ENCODE measurements at places on chromosomes 2 and 18.

GRCh38 chr18:49880661-49881060 lies 67.3 kb upstream of the ACAA2 start:
- DNase-seq = no peak

DNA sequence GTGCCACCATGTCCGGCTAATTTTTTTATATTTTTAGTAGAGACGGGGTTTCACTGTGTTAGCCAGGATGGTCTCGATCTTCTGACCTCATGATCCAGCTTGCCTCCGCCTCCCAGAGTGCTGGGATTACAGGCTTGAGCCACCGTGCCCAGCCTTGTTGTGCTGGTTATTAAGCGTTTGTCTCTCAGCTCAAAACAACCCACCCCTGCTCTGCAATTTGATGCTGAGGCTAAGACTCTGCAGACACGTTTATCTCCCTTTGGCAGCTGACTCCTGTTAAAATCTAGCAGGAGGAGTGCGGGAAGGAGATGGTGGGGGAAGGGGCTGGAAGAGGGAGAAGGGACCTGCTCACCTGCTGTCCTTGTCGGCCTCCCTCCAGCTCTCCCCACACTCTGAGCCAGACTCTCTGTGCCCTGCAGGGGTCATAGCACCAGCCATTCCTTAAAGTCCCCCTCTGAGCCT lies 29.9 kb upstream of the IMPA2 start:
- DNase-seq = no peak

GRCh38 chr2:76812156-76812555 lies 710.0 kb downstream of the LRRTM4 start:
- no peak for DNase-seq

GRCh38 chr2:204849892-204850291 lies 304.6 kb downstream of the PARD3B start:
- no peak for DNase-seq

DNA sequence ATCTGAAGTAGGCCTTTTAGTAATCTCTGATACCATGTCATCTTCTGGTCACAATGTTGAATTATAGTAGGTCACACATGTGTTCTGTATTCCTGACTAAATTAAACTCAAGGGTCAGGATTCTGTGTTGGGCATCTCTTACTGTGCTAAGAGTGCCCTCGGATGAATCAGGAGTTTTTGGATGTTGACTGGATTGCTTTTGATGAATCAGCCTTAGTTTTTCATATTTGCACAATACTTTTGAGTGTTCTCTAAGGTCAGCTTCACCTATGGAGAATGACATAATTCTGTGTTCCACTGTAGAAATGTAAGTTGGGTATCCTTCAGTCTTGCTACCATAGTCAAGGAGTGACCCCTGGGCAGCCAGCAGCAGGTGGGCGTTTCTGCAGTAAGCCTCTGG lies 190.1 kb downstream of the PTPRM start:
- DNase-seq = no peak

All from stimulated activated naive B cell treated with anti-CD40 and anti-IgM and Interleukin-4, amounts not matched to agents 10 μg/mL and 1 μg/mL and 100 μg/mL, for 72 hours (primary cell).